ENCODE measurements at places on chromosomes 11 and 22. TPM values are rescaled to one million over a fixed set of nuclear protein-coding genes. Genes with fewer than 3 reads are reported as not detected.

DNA sequence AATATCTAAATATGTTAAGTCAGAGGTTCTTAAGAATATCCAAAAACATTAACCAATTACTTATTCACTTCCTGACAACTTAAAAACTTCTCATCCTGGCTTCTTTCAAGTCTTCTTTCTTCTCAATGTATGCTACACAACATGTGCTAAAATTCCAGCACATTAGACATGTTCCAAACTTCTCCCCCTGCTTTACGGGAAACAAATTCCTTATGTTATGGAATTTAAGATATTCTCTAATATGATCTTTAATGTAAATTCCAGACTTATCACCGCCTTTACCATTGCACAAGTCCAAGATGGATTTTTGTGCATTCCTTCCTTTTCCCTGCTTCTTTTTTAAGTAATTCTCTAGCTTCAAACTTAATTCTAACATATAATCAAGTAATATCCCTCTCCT lies 964.5 kb upstream of the CHORDC1 start:
- H3K27ac ChIP-seq = no peak overlapping the region
- no peak overlapping the region for H3K4me3 ChIP-seq
- no peaks in the 10 kb centered on the region for H3K4me1 ChIP-seq
- no peaks in the 10 kb centered on the region for H3K27me3 ChIP-seq

Gene ACRV1
- total RNA-seq = not detected

DNA sequence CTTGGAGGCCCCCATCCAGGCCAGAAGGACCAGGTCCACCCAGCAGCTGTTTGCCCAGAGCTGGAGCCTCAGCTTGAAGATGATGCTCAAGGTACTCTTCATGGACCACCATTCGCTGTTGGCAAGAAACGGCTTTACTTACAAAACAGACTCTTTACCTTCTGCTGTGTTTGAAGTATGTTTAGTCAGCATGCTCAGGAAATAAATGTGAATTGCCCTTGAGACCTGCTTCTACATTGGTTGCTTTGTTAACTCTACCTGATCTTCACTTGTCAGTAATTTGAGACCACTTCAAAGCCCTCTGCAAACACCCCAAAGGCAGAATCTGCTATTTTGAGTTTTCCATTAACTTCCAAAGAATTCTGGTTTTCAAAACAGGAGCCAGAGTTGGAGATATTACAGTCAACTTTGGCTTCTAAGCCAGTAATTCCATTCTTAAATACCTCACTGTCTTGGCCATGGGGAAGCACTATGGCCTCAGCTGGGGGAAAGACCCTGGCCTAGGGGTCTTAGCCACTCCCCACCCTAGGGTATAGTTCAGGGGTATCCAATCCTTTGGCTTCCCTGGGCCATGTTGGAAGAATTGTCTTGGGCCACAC lies 2.7 kb downstream of the UQCR10 start:
- no peak overlapping the region for H3K4me3 ChIP-seq
- H3K27me3 ChIP-seq = no peaks in the 10 kb centered on the region
- H3K4me1 ChIP-seq = no peaks in the 10 kb centered on the region
- no peak overlapping the region for H3K27ac ChIP-seq

Gene ALDH3B1
- total RNA-seq = 50.1 TPM

GRCh38 chr22:38870791-38871359 lies 1.1 kb downstream of the CBX6 start:
- H3K36me3 ChIP-seq = peaks cover 11% of the 10 kb centered on the region
- no peaks in the 10 kb centered on the region for H3K27me3 ChIP-seq
- peaks cover 15% of the 10 kb centered on the region for H3K4me1 ChIP-seq
- H3K27ac ChIP-seq = peak overlapping the region; percentile 84
- DNase-seq = peak; percentile 41

- no peak overlapping the region for H3K4me3 ChIP-seq
- H3K27me3 ChIP-seq = no peaks in the 10 kb centered on the region
- no peaks in the 10 kb centered on the region for H3K36me3 ChIP-seq
- H3K27ac ChIP-seq = no peak overlapping the region
- no peaks in the 10 kb centered on the region for H3K4me1 ChIP-seq
- DNase-seq = no peak
Observed at GRCh38 chr11:116504541-116505297, 268.1 kb downstream of the BUD13 start.

- H3K4me3 ChIP-seq = no peak overlapping the region
- no peak overlapping the region for H3K27ac ChIP-seq
- DNase-seq = no peak
Observed at GRCh38 chr11:27596388-27596787, 89.8 kb upstream of the LIN7C start.

- no peak for DNase-seq
- no peaks in the 10 kb centered on the region for H3K27me3 ChIP-seq
- H3K27ac ChIP-seq = no peak overlapping the region
- no peak overlapping the region for H3K4me3 ChIP-seq
Observed at GRCh38 chr11:61076506-61077304, 25.6 kb upstream of the CD5 start.

Gene APOA4
- total RNA-seq = 107 TPM

GRCh38 chr11:27864091-27864491 lies 163.8 kb upstream of the BDNF start:
- no peak overlapping the region for H3K27ac ChIP-seq
- DNase-seq = peak; percentile 48
- no peak overlapping the region for H3K4me3 ChIP-seq
- H3K27me3 ChIP-seq = no peaks in the 10 kb centered on the region

Gene BDNF
- total RNA-seq = 1.3 TPM

Gene VPREB1
- not detected for total RNA-seq

Gene AP5B1
- 35.8 TPM for total RNA-seq

Gene LGR4
- 115 TPM for total RNA-seq

DNA sequence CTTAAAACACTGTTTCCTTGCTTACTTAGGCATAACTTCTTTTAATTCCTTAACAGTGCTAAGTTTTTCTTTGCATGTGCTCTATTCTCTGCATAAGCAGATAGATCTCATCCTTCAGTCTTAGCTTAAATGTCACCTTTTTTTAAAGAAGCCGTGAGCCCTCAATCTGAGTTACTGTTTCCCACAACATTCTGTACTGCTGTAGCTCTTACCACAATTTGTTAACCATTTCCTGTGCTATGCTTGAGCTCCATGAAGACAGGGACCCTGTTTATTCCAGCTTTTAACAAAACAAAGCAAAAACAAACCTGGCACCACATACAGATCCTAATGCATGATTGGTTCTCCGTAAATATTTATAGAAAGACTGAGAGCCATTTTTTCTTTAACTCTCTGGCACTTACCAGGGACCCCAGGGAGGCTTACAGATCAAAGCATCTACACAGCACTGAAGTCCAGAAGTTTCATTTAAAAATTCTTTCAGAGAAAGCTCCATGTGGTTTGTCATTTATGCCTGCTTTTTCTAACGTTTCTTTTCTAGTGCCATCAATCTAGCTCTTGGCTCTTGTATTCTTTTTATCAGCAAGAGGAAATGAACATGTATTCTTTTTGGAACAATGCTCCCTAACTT lies 74.9 kb downstream of the DYNC2H1 start:
- H3K4me1 ChIP-seq = no peaks in the 10 kb centered on the region
- DNase-seq = no peak
- H3K27ac ChIP-seq = no peak overlapping the region
- no peaks in the 10 kb centered on the region for H3K27me3 ChIP-seq
- H3K4me3 ChIP-seq = no peak overlapping the region
- no peaks in the 10 kb centered on the region for H3K36me3 ChIP-seq

DNA sequence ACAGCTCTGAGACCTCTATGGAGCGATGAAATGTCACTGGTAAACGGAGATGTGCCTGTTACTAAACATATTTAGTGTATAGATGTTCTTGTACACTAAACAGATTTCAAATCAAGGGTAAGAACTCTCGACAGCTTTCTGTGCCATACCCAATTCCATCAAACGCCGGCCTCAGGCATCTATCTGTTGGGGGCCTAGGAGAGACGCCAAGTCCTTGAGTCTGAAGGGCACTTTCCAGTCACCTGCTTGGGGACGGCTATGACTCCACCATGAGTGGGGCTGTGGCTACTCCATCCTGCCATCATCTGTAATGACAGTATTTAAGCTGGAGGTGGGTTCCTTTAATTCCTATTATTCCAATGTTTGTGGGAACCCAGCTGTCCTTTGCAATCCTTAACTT lies 87.8 kb downstream of the SHANK2 start:
- H3K4me3 ChIP-seq = no peak overlapping the region
- no peak overlapping the region for H3K27ac ChIP-seq
- no peaks in the 10 kb centered on the region for H3K36me3 ChIP-seq
- no peak for DNase-seq
- no peaks in the 10 kb centered on the region for H3K27me3 ChIP-seq

DNA sequence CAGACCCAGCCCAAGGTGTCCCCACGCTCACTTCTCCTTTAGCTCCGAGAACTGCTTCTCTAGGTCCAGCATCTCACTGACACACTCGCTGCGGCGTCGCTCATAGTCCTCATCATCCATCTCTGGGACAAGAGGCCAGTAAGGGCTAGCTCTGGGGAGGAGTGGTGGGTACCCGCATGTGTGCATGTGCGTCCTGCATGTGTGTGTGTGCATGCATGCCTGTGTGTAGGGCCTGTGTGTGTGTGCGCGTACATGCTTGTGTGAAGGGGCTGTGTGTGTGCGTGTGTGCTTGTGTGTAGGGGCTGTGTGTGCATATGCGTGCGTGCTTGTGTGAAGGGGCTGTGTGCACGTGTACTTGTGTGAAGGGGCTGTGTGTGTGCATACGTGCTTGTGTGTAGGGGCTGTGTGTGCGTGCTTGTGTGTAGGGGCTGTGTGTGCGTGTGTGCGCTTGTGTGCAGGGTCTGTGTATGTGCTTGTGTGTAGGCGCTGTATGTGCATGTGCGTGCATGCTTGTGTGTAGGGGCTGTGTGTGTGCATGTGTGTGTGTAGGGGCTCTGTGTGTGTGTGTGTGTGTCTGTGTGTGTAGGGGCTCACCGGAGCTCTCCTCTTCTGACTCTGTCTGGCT lies 3.3 kb downstream of the BRMS1 start:
- H3K27ac ChIP-seq = no peak overlapping the region
- H3K36me3 ChIP-seq = peaks cover 47% of the 10 kb centered on the region
- DNase-seq = no peak
- H3K4me1 ChIP-seq = peaks cover 18% of the 10 kb centered on the region
- no peak overlapping the region for H3K4me3 ChIP-seq
- no peaks in the 10 kb centered on the region for H3K27me3 ChIP-seq

DNA sequence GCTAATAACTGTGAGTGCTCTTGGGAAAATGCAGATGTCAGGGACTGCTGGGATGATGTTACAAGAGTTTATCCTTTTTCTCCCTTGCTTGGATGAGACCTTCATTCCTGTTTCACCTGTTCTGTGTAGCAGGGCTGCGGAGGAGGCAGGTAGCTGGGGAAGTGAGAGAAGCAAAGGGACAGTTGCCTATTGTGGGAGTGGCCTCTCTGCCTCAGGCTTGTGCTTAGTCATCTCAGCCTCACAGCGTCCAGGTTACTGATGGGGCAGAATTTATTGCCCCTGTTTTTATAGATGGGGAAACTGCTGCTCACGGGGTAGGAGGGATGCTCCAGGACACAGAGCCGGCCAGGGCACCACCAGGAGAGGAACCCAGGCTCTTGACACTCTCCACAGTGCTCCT lies 1.7 kb downstream of the STX3 start:
- no peaks in the 10 kb centered on the region for H3K36me3 ChIP-seq
- H3K27me3 ChIP-seq = no peaks in the 10 kb centered on the region
- peaks cover 32% of the 10 kb centered on the region for H3K4me1 ChIP-seq
- peak; percentile 67 for DNase-seq
- no peak overlapping the region for H3K27ac ChIP-seq

Gene EMID1
- 7.1 TPM for total RNA-seq

Gene DRICH1
- total RNA-seq = not detected

DNA sequence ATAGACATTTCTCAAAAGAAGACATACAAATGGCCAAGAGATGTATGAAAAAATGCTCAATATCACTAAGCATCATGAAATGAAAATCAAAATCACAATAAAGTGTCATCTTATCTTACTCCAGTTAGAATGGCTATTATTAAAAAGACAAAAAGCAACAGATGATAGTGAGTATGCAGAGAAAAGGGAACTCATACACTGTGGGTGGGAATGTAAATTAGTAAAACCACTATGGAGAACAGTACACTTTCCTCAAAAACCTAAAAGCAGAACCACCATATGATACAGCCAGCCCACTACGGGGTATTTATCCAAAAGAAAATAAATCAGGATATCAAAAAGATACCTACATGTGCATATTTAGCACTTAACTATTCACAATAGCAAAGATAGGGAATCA lies 700.0 kb upstream of the ANO5 start:
- H3K36me3 ChIP-seq = no peaks in the 10 kb centered on the region
- H3K27ac ChIP-seq = no peak overlapping the region
- no peaks in the 10 kb centered on the region for H3K4me1 ChIP-seq

DNA sequence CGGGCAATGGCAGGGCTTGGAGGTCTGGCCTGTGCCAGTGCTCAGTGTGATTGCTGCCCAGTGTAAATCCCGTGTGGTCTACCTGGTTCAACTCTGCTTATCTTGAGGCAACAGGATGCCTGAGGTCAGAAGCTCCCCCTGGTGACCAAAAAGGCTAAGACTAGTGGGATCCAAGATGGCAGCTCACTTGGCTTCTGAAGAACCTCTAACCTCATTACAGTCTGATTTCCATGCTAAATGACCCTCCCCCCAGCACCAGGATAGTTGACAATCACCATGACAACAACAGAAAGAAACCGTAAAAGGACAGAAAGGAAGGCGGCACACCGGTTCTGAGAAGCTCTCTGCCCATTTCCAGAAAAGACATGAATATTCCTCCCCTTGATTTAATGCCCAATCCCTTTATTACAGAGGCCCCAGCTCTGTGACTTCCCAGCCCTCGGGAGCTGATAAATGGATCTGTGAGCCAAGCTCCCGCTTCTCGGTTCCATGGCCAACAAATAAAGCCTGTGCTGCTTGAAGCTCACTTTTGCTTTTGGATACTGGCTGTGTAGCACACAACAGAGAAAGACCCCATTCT lies 398.4 kb downstream of the CTTN start:
- H3K36me3 ChIP-seq = no peaks in the 10 kb centered on the region
- H3K27ac ChIP-seq = no peak overlapping the region
- H3K27me3 ChIP-seq = no peaks in the 10 kb centered on the region

- no peaks in the 10 kb centered on the region for H3K4me1 ChIP-seq
- no peak overlapping the region for H3K27ac ChIP-seq
- no peak for DNase-seq
- H3K36me3 ChIP-seq = no peaks in the 10 kb centered on the region
Observed at GRCh38 chr11:100905684-100906083, 218.6 kb downstream of the ARHGAP42 start.

GRCh38 chr22:22342697-22343580 lies 98.4 kb downstream of the VPREB1 start:
- H3K27ac ChIP-seq = peak overlapping the region; percentile 50
- no peak overlapping the region for H3K4me3 ChIP-seq
- H3K36me3 ChIP-seq = no peaks in the 10 kb centered on the region
- no peaks in the 10 kb centered on the region for H3K27me3 ChIP-seq
- peaks cover 5% of the 10 kb centered on the region for H3K4me1 ChIP-seq

Gene SAMM50
- total RNA-seq = 32.3 TPM

All from Peyer's patch (tissue), 4 donors.